NAMALWA (cell line): ENCODE measurements at places on chromosomes 11 and 22.

- no peak for DNase-seq
These were observed 108.5 kb upstream of the ALX4 start for GRCh38 chr11:44418456-44418830.

DNA sequence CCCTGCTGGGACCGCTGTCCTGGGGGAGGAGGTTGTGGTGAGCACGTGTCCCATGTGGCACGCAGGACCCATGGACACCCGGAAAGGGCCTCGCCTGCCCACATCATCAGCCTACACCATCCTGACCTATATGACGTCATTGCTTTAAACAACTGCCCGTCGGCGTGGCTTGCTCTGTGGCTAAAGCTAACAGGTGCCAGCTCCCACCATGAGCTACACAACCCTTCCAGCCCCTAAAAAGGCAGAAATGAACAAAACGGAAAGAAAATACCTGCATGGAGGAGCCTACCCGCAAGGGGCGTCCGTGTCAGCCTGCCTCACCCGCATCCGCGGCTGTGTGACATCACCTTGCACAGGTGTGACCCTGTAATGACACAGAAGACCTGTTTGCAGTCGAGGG, 481.8 kb downstream of the BRD1 start:
- DNase-seq: no peak

DNA sequence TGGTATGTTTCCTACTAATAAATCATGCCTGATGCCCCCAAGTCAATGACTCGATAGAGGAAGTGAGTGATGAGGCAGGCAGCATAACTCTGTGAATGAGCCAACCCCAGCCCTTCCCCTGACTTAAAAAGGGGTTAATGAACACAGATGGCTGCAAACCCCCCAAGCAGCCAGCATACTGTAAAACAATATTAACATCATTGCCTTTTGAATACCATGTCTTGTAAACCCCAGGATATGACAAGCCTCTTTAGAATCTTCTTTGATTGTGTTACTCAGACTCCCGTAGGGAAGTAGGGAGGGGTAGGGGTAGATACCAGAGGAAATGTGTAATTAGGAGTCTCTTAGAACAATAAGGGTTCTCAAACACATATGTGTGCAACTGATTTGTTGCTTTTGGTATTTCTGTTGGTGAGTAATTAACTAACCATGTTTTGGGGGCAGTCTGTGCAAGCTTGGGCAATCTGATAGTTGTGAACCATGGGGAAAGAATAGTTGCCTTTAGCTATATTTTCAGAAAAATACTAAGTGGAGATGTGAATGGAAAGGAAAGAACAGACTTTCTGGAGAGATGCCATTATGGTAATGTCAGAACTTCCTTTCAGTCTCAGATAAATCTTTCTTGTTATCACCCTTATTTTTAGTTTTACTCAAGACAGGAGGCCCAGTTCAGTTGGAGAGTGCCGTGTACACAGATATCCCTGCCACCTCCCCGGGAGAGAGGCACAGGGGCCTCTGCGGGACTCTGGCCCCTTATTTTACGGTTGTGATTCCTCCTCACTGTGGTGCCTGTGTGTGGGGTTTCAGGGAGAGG, 701.8 kb downstream of the NTM start:
- DNase-seq: no peak

DNA sequence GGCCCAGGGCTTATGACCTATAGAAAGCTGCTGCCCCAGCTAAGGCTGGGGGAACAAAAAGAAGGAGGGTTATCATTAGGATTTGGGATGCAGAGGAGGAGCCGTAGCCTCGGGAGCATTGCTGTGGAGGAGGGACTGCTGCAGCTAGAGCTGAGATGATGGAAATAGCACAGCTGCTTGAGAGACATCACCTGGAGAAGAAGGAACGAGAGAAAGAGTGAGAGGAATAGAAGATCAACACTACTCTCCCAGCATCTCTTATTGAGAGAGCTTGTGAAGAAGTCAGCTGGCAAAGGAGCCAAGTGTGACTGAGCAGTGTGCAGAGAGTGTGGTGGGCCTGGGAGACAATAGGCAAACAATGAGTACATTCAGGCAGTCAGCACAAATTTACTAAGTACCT, 100.7 kb upstream of the PLET1 start:
- DNase-seq: no peak
